Fibroblast of gingiva (primary cell): ENCODE measurements at places on chromosomes 1 and 21.

GRCh38 chr1:183600136-183600535 is 9.9 kb upstream of the NCF2 start:
- DNase-seq: peak; percentile 90

DNA sequence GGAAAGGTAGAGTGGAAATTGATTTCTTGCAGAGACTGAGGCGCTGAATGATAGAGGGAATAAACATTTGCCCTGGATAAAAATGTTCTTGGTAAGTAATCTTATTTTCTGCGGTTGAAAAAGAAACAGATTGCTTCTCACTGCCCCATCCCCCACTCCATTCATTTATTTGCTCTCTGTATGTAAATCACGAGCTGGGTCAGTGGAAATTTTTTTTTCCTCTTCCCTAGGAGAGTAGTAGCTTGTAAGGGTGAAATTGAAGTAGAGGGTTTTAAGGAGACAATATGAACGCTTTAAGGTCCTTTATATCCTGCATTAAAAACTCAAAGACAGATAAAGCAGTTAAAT is 1.4 kb upstream of the BRINP3 start:
- no peak for DNase-seq

DNA sequence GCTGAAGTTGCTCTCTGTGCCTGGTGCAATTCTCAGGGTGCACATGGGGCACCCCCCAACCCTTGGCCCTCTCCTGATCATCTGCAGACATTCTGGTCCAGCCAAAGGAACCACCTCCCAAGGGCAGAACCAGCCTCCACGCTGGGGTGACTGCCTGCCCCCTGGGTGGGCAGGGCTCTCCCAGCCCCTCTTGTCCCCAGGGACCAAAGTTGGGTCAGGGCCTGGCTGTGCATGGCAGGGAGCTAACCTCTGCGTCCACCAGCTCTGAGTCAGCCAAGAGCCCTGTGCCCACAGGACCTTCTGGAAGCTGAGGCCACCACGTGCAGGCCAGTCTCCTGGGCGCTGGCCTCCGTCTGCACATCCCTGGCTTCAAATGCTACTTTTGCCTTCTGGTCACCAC is 101.9 kb downstream of the SIK1 start:
- DNase-seq: no peak

DNA sequence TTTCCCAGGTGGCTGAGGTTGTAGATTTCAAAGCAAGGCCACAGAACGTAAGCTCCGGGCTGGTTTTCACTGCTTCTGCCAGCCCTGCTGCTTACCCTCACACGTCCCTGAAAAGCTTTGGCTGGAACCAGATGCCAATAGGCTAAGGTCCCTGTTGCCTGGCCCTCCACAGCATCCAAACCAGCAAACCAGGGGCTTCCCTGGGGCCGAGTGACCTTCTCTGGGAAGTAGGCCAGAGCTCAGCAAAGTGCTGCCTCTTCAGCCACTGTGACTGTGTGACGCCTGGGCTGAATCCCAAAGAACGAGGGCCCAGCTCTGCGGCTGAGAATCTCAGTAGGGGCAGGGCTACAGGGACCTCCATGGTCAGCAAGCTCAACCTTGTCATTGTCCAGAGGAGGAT is 28.9 kb upstream of the RBM15 start:
- no peak for DNase-seq

DNA sequence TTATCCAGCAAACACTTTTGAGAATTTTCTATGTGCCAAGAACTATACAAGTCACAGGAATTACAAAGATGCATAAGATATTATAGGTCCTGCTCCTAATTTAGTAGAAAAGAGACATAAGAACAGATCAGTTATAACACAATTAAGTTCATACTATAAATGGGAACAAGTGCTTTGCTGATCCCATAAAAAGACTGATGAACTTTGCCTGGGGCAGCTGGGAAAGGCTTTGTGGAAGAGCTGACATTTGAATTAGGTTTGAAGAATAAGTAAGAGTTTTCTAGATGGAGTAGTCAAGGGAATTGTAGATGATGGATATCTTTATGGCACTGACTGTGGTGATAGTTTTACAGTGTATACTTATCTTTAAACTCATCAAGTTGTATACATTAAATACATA is 76.5 kb downstream of the VCAM1 start:
- no peak for DNase-seq

DNA sequence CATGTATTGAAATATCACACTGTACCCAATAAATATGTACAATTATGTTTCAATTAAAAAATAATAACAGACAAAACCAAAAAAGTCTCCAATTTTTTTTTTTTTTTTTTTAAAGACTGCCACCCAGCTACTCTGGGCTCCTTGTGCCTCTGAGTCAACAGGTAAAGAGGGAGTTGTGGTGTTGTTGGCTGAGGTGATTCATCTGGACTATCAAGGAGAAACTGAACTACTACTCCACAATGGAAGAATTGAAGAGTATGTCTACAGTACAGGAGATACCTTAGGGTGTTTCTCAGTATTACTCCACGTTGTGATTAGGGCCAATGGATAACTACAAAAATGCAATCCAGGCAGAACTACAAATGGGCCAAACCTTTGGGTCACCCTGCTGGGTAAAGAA is 67.9 kb downstream of the SCMH1 start:
- no peak for DNase-seq
